Daoy (cell line): ENCODE measurements at places on chromosomes 4 and X. TPM values are rescaled to one million over a fixed set of nuclear protein-coding genes. Genes with fewer than 3 reads are reported as not detected.

Gene GASK1B
- total RNA-seq: 0.21 and 0.23 TPM in 2 replicates

Gene DDX53
- 1.3 and 1.7 TPM in 2 replicates for total RNA-seq

Gene NOX1
- not detected in 2 replicates for total RNA-seq

Gene SRPX2
- 21.7 and 30.6 TPM in 2 replicates for total RNA-seq

Gene ADAM29
- not detected in 2 replicates for total RNA-seq

Gene ZNF157
- total RNA-seq: 0.06 TPM in 1 of 2 replicates, not detected in the other

Gene CFAP47
- total RNA-seq: 0.06 and 0.17 TPM in 2 replicates

Gene RBM47
- 3.7 and 3.8 TPM in 2 replicates for total RNA-seq

Gene VCX3B
- total RNA-seq: 0.11 TPM in 1 of 2 replicates, not detected in the other

Gene TXK
- 0.23 and 0.36 TPM in 2 replicates for total RNA-seq

Gene CRMP1
- total RNA-seq: 14.1 and 17.1 TPM in 2 replicates

Gene CT45A10
- total RNA-seq: 0.51 and 1.8 TPM in 2 replicates

DNA sequence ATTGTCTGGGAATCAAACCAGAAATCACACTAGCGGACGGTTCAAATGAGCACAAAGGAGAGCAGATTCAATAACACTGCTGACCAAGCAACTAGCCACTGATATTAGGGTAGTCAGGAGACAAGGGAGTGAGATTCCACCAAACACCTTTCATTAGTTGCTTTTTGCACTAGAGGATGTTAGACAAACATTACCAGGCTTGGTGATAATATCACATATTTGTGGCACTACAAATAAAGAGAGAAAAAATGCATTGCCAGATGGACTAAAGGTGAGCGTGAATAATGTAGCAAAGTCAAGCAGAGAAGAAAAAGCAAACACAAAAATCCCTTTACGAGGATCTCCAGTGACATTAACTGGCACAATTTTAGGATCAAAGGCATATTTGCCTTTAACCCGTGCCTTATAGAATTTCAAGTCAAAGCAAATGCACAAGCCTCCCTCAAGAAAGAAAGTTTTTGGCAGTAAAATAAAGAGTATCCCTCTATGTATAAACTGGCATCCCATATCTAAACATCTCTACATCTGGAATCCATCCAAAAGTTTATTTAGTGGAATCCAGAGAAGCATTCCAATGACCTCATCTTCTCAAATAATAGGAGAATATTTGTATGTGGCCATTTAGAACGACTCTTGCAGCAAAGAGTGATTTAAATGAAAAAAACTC, 290.9 kb downstream of the KCTD8 start:
- DNase-seq: no peak

DNA sequence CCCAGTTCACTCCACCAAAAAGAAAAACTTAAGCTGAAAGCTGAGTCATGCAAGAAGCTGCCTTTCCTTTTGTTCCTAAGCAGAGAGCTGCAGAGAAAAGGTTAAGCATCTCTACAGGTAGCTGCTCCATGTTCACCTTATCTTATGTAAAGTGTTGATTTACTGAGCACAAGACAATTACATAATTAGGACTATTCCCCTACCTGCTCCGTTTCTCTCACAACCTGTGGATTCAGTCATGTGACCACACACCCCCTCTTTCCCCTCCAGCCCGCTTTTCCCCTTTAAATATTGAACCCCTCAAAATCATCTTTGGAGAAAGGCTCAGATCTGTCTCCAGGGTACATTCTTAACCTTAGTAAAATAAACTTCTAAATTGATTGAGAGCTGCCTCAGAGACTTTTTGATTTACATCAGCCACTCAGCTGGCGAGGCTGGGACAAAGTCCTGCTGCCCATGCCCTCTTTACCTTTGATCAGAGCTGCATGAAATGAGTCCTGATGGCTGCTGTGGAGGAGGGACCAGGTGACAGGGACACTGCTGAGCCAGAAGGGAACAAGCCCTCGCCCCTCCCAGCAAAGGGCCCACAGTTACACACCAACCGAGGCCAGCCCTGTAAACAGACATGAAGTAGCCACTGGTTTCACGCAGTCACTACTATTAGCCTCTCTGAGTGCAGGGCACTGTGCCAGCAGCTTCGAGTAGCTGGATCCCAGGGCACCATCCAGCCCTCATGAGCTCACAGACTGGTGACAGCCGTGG, 53.9 kb upstream of the C4orf50 start:
- DNase-seq: no peak

DNA sequence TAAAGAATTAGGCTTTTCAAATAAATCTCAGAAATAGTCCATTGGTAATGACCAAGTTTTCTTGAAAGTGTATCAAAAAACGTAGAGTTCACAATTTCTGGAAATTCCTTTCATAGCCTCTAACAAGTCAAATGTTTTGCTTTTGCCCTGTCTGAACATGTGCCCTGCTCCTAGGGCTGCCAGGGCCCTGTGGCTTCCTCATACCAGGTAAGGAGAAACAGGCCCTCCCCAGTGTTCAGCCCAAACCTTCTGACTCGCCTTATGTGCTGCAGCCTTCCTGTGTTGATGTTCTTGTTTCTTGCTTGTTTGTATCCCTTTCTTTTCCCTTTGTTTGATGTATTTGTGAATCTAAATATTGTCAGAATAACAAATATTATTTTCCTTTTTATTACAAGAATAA, 146.1 kb upstream of the PACRGL start:
- DNase-seq: no peak

- no peak for DNase-seq
Observed at GRCh38 chr4:7309181-7309580, 116.8 kb downstream of the SORCS2 start.

GRCh38 chr4:69860521-69861298, 765 bp upstream of the SULT1E1 start:
- no peak for DNase-seq

GRCh38 chr4:87409420-87409939, 12.9 kb upstream of the NUDT9 start:
- DNase-seq: no peak
